ENCODE measurements at places on chromosomes 12 and 14.

DNA sequence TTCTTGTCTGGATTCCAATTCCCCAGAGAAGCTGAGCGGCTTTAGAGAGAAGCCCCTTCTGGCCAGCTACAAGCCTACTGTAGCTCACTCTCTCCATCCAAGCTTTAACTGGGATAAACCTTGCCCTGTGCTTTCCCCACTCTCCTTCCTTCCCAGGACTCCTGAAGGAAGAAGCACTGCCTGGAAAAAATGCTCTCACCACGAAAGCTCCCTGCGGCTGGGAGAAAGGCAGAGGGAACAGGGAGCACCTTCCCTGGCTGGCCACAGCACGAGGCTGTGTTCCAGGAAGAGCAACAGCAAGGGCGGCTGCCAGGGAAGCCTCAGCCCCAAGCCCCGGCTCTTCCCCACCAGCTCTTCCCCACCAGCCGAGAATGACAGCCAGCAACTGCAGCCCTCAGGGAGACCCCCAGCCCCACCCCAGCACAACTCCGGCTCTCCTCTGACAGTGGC is 40.8 kb upstream of the PNMA1 start:
- DNase-seq = no peak

DNA sequence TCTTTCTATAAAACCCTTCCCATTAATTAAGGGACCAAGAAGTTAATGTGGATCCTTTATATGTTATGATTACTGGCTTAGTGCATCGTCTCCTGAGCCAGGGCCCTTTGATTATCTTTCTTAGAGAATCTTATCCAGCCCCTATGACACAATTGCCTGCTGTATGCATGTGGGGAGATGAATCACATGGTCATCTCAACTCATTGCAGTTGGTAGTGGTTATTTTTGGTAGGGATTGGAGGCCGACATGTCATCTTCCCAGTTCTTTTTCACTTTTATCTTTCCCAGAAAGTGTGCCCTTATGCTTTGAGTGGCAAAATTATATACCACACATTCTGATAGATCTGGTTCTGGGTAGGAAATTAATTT is 26.0 kb downstream of the ZNF664 start:
- DNase-seq = no peak

DNA sequence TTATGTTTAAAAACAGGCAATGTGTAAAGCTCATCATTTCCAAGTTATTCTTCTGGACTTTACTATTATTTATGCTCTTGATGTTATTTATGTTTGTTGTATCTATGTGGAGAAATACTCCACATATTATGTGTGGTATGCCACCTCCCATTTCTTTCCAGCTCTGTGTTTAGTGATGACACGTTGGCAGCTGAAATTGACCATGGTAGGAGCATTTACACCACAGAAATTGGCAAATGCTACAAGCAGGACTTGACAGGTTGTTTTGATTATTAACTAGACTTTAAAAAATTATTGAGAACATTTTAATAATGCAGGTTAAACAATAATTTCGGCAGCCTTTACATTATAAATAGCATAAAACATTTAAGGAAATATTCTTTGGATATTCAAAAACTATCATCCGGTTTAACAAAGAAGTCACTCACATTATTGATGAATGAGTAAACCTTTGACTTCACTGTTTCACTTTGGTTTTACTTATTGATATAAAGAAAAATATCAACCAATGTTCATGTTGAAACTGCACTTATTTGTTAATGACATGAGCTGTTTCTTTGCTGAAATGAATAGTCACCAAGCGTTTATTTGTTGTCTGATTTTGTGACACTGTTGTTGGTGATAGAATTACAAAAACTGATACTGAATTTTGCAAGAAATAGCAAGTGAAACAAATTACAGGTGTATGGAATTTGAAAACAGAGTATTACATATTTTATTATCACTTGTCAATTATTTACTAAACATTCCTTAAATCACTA is 76.8 kb downstream of the HMGA2 start:
- DNase-seq = no peak

- DNase-seq = no peak
These were observed 49.1 kb downstream of the CYP46A1 start for GRCh38 chr14:99733211-99733539.

- no peak for DNase-seq
These were observed 18.3 kb downstream of the NINJ2 start for GRCh38 chr12:644818-645552.

GRCh38 chr14:58662018-58662417 is 24.3 kb downstream of the DACT1 start:
- no peak for DNase-seq

GRCh38 chr14:97747316-97747715 is 950.1 kb downstream of the VRK1 start:
- DNase-seq = no peak

DNA sequence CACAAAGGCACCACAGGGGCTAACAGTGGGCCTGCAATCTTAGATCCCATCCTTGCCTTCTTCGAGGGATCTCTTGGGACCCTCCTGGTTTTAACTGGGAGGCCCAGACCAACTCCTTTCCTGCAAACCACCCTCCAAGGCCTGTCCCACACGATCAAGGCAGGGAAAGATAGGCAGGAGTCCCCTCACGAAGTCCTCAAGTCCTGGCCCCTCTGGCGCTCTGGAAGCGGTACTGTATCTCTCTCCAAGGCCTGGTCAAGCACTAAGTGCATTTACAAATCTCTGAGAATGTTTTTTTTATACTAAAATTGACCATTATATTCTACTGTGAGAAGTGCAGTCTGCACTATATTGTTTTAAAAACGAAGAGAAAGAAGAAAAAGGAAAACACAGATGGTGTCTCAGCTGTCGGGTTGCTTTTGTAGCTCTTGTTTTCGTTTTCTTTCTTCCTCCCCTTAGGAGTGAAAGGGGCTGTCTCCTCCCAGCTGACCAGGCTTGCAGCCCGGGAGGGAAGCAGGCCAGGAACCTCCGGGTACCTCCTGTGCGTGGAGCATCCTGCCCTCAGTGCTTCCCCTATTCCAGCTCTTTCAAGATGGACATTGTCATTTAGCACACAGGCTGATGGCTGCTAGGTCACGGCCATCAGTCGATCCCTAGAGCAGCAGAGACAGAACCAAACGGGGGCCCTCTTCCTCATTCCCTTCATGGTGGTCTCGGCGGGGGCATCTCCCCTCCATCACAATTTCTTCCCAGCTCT is 56.7 kb downstream of the FAM222A start:
- DNase-seq = no peak

DNA sequence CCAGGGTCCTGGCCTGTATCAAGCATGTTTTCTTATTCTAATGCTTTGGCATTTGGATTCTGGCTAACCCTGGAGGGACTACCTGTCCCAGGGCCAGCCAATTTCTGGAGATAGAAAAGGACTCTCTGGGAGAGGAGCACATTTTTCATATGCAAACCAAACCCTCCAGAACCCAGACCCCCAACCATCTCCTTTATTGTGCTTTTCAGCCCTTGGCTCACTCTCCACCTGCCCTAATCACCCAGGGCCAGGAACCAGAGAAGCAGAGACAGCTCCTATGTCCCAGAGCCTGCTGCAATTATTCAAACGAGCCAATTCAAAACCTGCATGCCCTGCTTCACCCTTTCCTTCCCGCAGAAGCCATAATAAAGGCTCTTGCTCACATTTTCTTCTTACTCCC is 23.8 kb downstream of the HSPB8 start:
- no peak for DNase-seq

GRCh38 chr12:92096346-92097136 is 49.1 kb downstream of the BTG1 start:
- DNase-seq = no peak

GRCh38 chr12:54821676-54822075 is 32.6 kb upstream of the MUCL1 start:
- DNase-seq = no peak

DNA sequence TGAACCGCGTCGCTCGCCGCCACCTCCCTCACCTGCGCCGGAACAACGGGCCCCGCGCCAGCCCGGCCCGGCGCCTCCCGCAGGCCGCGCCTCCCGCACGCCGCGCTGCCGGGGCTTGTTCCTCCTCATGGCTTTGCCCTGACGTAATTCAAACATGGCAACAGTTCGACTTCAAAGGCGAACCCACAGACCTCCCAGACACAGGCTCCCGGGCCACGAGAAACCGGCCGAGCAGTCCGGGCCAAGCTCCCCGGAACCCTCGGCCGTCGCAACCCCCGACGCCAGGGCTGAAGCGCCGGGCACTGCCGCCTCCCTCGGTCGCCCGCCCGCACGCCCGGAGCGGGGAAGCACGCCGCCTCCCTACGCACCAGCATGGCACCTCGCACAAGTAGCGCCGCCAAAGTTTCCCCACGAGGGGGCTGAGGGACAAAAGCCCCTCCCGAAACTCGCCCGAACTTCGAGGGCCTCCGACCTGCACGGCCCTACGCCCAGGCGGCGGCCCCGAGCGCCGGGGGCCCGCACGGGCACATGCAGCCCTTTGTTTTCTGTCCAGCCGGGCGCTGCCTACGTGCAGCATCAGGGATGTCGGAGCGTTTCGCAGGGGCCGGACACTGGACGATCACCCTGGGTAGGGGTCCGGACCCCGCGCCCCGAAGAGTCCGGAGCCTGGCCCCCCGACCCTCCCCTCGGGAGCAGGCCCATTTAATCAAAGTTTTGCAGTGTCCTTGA is 1.7 kb downstream of the SINHCAF start:
- DNase-seq = peak; percentile 80

GRCh38 chr14:23365732-23366425 is 907 bp upstream of the EFS start:
- no peak for DNase-seq

- DNase-seq = no peak
These were observed 154.4 kb downstream of the RPAP3 start for GRCh38 chr12:47551426-47551851.

DNA sequence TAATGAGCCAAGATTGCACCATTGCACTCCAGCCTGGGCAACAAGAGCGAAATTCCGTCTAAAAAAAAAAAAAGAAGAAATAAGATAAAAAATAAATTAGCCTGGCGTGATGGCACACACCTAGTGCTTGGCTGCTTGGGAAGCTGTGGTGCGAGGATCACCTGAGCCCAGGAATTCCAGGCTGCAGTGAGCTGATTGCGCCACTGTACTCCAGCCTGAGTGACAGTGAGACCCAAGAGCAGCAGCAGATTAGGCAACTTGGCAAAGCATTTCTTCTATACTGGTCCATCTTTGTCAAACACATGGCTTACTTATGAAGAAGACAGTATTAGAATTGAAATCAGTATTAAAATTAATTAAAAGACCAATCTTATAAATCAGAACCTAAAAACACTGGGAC is 6.3 kb downstream of the GON7 start:
- no peak for DNase-seq

DNA sequence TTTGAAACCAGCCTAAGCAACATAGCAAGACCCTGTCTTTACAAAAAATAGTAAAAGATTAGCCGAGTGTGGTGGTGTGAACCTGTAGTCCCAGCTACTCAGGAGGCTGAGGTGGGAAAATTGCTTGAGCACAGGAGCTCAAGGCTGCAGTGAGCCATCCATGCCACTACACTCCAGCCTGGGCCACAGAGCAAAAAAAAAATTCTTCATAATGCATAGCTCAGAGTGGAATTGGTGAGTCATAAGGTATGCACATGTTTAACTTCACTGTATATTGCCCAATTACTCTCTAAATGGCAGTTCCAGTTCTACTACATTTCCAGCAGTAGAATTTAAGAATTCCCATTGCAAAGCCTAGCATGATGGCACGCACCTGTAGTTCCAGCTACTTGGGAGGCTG is 26.8 kb upstream of the CLIP1 start:
- DNase-seq = no peak

DNA sequence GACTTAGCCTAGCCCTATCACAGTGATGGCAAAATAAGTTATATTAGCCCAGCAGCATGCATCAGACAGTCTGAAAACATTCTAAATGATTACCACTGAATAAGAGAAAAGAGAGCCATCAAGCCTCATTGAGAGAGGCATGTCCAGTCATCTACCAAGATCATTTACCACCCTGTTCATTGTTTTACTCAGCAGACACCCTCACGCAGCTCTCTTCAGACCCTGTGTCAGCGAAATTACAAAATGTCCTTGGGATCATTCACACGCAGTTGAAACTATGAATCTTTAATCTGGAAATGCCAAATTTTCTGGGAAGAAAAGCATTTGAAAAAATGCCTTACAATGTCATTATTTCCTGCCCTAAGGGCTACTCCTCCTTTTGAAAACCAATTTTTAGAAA is 89.5 kb downstream of the PTPRO start:
- DNase-seq = no peak

DNA sequence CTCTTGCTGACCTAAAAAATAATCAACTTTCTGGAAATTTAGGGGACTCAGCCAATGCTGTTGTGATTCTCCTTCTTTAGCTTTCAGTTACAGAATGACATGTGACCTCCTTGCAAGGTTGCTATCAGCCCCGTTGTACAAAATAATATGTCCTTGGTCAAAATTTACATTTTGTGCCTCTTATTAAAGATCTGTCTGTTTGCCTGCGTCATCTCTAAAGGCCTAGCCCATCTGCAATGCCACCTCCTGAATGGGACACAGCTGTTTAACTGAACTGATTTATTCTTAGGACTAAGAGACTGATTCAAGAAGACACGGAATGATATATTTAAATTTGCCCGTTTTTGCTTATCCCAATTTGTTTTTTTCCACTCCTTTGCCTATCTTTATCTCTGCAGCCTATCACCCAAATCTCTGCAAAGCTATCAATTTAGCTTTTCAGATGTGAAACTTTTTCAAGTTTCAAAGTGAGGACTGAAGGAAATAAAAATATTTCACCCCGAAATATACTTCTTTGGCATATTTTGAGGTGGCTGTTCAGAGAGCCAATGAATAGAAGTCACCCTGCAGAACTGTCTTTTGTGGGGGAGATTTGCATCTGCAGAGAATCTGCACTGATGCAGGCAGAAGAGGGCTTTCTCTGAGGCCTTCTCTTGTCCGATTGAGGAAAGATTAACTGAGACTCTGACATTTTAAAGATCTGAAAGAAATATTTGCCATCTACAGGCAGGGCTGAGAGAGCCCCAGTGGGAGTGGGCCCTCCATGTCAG is 126.0 kb downstream of the VEZT start:
- no peak for DNase-seq

DNA sequence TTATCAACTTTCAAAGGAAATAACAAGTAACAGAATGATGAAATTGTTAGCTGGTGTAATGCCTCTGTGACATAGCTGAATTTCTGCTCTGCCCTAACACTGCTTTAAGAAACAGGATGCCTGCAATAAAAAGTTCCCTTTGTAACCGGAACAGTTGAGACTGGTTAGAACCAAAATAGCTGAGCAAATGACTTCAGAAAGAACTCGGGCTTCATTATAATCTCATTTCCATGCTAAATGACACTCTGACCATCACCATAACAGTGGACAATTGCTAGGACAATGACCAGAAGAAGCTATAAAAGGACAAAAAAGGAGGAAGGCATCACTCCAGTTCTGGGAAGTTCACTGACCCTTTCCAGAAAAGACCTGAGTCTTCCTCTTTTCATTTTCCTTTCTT is 23.5 kb upstream of the PYGL start:
- DNase-seq = no peak

DNA sequence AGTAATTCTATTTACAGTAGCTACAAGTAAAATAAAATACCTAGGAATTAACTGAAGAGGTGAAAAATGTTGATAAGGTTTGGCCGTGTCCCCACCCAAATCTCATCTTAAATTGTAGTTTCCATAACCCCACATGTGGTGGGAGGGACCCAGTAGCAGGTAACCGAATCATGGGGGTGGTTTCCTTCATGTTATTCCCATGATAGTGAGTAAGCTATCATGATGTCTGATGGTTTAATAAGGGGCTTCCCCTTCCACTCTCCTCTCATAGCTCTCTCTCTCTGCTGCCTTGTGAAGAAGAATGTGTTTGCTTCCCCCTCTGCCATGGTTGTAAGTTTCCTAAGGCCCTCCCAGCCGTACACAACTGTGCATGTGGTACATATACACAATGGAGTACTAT is 1170.7 kb downstream of the BCL11B start:
- DNase-seq = no peak

GRCh38 chr12:90010089-90010488 is 301.5 kb upstream of the ATP2B1 start:
- DNase-seq = no peak
